ENCODE measurements at places on chromosomes 2 and 18.

- DNase-seq = no peak
Observed at GRCh38 chr18:70182548-70182947, 22.9 kb downstream of the RTTN start.

- no peak for DNase-seq
Observed at GRCh38 chr18:53224128-53224778, 884.3 kb downstream of the DCC start.

DNA sequence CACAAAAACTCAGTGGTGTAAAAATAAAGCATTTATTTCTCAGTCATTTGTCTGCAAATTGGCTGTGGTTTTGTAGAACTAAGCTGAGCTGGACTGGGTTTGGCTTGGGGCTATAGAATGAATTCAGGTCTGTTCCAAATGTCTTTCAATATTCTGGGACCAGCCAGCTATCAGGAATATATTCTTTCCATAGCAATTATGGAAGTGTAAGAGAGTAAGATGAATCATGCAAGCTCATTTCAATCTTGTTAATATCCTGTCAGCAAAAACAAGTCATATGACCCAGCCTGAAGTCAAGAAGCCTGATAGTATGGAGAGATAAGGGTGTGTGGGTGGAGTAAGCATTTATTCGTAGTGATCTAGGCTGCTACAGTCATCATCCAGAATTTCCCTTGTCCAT, 481.0 kb upstream of the CDH2 start:
- no peak for DNase-seq

- DNase-seq = no peak
Observed at GRCh38 chr2:8514796-8515758, 166.8 kb upstream of the ID2 start.

- no peak for DNase-seq
Observed at GRCh38 chr18:78595453-78595852, 384.2 kb upstream of the SALL3 start.

GRCh38 chr2:124753842-124754241, 728.8 kb downstream of the CNTNAP5 start:
- DNase-seq = no peak

- no peak for DNase-seq
Observed at GRCh38 chr2:32663864-32664263, 36.0 kb downstream of the TTC27 start.

GRCh38 chr2:71592181-71592711, 138.9 kb downstream of the DYSF start:
- no peak for DNase-seq

GRCh38 chr2:219107758-219108157, 47.0 kb upstream of the IHH start:
- DNase-seq = no peak

- no peak for DNase-seq
Observed at GRCh38 chr18:31250902-31251301, 67.1 kb upstream of the DSG1 start.

DNA sequence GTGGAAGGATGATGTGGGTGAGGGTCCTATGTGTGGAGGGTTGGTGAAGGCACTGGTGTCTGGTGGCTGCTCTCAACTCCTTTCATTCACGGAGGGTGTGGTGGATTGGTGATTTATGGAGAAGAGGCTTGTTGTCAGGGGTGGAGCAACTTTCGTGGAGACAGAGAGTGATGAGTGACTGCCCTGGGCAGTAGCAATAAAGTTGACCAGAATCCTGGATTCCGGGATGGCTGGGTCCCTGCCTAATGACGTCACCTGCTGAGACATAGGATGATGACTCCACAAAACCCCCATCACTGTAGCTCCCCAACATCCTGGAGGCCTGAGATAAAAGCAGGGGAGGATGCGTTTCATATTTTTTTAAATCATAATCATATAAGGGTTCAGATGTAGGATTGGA, 193.0 kb downstream of the ACKR3 start:
- no peak for DNase-seq

- DNase-seq = no peak
Observed at GRCh38 chr2:236127010-236127409, 41.2 kb downstream of the GBX2 start.

DNA sequence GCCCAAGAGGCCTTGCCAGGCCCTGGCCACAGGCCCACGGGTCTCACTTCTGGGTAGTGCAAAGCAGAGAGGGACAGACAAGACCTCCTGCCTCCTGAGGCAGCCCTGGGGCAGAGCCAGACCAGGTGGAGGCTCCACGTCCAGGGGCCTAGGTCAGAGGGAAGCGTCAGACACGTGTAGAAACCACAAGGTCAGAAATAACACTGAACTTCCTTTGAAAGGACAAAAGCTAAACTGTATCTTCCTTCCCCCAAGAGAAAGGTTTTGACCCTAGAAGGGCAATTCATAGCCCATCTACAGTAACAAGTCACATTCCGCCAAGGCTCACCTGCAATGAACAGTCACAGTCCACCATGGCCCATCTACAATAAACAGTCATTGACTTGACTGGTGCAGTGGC, 17.9 kb downstream of the SDC1 start:
- no peak for DNase-seq

DNA sequence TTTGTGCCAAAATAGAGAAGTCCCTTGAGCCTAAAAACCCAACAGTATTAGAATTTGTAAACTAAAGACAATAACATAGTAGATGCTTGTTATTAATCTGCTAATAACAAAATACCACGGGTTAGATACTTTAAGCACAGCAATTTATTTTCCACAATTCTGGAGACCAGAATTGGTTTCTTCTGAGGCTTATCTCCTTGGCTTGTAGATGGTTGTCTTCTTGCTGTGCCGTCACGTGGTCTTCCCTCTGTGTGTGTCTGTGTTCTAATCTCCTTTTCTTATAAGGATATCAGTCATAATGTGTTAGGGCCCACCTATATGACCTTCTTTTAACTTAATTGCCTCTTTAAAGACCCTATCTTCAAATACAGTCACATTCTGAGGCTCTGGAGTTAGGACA, 260.1 kb downstream of the CYRIA start:
- peak; percentile 65 for DNase-seq
